ENCODE measurements at places on chromosomes 5 and 9.
A peak's percentile ranks its signal among the peaks of the same experiment; 100 is the strongest.

DNA sequence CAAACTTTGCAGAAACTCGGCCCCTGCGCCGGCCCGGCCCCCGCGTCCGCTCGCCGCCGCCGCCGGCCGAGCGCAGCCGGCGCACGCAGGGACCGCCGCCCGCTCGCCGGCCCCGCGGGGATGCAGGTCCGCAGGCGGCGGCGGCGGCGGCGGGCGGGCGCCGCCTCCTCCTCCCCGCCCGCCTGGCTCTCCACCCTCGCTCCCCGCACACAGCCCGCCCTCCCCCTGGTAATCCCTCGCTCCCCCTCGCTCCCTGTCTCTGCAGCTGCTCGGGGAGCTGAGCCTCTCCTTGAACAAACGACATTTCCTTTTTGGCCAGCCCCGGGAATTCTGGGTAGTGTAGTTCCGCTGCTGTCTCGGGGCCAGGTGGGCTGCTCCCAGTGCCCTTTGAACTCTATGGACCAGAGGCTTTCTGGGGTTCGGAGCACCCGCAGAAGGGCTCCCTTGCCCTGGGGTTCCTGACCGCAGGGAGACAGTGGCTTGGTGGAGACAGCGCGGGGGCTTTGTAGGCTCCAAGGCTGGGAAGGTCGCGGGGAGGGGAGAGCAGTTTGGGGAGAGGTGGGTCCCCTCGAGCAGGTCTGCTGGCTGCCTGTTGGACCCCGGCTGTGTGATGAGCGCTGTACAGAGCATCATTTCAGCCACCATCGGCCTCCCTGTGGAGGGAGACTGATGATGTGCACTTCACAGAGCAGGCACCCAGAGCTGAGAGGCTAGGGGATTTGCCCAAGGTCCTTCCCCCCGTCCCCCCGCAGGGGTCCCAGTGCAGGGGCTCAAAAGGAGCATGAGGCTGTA, 1.8 kb upstream of the FAM78A start:
- DNase-seq = peak; percentile 75

DNA sequence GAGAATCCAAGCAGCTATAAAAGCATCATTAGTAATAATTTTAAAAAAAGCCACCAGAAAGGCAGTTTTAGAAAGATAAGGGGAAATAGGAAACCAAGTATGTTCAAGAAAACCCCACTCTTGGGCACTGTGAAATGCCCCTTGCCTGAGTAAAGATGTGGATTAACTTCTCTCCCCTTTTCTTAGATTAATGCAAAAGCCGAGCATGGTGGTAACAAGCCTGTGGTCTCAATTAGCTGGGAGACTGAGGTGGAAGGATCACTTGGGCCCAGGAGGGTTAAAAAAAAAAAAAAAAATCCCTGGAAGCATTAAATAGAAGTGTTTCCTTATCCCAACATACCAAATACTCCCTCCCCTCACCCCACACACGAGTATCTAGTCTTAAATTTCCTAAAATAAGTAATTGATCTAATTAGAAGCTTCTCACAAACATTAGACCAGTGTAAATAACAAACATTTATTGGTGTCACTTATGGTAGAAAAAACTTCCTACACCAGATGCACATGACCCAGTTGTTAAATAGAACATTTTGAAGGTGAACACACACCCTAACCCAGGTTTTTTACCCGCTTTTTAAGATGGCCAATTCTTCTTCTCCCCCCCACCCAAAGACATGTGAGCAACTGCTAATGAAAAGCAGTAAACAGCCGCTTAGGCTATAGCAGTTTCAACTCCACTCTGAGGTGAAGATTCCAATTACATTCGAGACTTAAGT, 5.2 kb downstream of the HSPA5 start:
- DNase-seq = no peak

DNA sequence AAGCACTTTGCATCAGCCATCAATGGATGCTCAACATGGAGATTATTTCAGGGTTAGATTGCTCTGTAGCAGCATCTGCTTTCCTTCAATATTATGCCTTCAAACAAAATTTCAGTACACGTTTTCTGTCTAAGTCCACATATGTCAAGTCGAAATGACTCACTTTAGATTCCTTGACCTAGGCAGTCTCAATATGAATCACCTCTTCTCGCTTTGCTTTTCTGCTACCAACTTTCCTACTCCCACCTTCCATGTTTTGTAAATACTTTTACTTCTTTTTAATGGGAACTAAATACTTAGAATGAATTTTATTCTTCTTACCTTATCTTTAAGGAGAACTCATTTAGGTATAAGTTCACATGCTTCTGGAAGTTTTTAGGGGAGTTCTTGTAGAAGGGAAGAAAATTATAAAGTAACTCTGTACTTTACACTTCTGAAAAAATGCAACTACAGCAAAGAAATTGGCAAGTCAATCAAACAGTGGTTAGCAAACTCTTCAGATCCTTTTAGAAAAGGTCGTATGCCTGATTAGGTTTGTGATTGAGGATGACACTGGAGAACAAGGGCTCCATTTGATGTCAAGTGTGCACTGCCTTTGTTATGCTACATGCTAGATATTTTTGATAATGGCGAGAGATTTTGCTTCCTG, 478.5 kb upstream of the SMARCA2 start:
- DNase-seq = no peak

DNA sequence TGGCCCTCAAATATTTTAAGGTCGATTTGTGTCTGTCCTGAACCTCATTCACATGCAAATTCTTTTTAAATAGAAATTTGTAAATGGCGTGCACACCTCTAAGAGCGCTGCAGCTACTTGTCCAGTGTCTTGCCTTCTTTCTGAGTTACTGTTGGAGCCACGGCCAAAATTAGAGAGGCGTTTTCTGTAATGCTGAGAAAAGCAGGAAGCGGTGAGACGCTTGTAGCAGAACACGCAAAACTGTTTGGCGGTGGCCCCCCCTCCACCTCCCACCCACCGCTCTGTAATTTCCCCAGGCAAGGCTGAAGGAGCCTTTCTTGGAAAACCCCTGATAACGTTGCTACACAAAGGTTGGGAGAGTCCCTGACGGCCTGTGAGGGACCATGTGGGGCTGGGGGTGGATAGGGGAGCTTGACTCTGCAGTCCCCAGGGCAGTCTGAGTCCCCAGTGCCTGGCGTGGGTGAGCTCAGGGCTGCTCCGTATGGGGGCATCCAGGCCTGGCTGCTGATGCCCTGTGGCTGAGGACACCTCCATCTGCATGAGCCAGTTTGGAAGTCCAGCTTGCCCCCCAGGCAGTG, 96.5 kb downstream of the GADD45G start:
- no peak for DNase-seq

- no peak for DNase-seq
These were observed 8.2 kb upstream of the ACO1 start for GRCh38 chr9:32376285-32376684.

DNA sequence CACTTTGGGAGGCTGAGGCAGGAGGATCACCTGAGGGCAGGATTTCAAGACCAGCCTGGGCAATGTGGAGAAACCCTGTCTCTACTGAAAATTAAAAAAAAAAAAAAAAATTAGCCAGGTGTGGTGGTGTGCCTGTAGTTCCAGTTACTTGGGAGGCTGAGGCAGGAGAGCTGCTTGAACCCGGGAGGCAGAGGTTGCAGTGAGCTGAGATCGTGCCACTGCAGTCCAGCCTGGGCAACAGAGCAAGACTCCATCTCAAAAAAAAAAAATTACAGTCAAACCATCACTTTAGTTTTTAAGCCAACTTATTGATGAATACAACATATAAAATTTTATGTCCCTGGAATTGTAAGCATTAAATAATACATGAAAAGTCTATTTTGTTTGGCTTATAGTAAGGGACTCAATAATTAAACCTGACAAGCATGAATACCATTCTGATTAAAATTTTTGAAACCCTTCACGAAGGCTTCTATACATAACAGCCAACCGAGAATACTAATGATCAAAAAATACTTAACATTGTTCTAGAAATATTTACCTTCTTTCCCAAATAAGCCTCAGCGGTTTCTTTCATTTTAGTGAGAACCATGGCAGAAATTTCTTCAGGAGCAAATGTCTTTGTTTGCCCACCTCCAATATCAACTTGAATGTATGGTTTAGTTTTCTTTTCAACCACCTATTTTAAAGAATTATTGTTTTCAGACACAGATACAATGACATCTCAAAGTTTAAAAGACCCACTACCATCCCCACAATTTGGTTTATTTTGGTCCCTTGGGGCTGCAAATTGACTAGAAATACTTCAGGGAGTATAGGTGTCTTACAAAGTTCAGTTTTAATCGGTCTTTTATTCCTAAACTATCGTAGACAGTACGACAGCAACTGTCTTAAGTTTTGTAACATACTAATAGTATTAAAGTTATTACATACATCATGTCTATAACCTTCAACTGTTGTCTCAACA, 1.2 kb downstream of the HSPA5 start:
- no peak for DNase-seq

GRCh38 chr9:34541540-34541939, 18.8 kb upstream of the ENHO start:
- no peak for DNase-seq

DNA sequence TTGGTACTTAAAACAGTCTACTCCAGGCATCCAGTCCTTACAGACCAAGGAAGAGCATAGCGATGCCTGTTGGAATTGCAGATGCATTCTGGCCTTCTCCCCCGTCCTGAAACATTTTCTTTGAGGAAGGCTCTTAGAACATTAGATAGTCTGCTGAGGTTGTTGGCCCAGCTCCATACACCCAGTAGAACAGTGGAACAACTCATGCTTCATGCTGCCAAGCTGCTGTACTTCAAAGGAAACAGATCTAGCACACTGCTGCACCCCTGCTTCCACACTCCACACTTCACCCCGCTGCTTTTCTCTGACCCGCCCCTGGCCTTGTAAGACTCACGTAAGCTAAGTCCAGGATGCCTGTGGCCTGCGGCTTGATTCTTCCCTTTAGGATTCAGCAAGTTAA, 33.4 kb upstream of the NCS1 start:
- DNase-seq = peak; percentile 8

- DNase-seq = no peak
These were observed 1.1 kb downstream of the MTMR12 start for GRCh38 chr5:32311404-32312196.

GRCh38 chr5:72141440-72142355, 34.4 kb downstream of the MAP1B start:
- no peak for DNase-seq

DNA sequence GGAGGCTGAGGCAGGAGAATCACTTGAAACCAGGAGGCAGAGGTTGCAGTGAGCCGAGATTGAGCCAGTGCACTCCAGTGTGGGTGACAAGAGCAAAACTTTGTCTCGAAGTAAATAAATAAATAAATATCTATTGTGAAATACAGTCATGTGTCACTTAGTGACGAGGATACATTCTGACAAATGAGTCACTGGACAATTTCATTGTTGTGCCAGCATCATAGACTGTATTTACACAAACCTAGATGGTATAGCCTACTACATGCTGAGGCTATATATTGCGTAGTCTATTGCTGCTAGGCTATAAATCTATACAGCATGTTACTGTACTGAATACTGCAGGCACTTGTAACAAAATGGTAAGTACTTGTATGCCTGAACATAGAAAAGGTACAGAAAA, 61.1 kb upstream of the CCL21 start:
- DNase-seq = no peak

GRCh38 chr9:135906291-135907005, 898 bp downstream of the CAMSAP1 start:
- peak; percentile 37 for DNase-seq

GRCh38 chr9:106906129-106906528, 43.2 kb downstream of the ZNF462 start:
- DNase-seq = no peak

DNA sequence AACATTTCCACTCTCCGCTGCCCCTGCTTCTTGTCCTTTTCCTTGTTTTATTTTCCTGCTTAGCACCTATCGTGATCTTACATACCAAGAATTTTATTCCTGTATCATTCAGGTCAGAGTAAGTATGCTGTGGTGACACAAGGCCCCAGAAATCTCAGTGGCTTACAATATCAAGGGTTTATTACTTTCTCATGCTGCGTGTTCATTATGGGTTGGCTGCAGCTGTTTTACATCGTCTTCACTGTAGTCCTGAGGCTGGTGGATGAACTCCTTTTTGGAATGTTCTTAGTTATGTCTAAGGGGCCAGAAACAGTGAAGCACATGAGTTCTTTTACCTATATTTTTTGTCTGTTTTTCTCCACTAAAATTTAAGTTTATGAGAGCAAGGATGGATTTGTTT, 51.2 kb downstream of the FCHO2 start:
- no peak for DNase-seq

DNA sequence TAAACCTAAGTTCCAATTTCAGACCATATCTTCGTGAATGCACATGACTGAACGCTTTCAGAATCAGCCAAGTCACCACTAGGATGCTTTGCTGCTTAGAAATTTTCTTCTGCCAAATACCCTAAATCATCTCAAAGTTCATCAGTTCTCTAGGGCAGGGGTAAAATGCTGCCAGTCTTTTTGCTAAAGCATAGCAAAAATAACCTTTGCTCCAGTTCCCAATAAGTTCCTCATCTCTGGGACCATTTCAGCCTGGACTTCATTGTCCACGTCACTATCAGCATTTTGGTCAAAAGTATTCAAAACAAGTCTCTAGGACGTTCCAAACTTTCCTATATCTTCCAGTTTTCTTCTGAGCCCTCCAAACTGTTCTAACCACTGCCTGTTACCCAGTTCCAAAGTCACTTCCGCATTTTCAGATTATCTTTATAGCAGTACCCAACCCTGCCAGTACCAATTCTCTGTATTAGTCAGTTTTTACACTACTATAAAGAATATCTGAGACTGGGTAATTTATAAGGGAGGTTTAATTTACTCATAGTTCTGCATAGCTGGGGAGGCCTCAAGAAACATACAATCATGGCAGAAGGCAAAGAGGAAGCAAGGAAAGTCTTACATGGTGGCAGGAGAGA, 74.8 kb downstream of the NR3C1 start:
- no peak for DNase-seq

DNA sequence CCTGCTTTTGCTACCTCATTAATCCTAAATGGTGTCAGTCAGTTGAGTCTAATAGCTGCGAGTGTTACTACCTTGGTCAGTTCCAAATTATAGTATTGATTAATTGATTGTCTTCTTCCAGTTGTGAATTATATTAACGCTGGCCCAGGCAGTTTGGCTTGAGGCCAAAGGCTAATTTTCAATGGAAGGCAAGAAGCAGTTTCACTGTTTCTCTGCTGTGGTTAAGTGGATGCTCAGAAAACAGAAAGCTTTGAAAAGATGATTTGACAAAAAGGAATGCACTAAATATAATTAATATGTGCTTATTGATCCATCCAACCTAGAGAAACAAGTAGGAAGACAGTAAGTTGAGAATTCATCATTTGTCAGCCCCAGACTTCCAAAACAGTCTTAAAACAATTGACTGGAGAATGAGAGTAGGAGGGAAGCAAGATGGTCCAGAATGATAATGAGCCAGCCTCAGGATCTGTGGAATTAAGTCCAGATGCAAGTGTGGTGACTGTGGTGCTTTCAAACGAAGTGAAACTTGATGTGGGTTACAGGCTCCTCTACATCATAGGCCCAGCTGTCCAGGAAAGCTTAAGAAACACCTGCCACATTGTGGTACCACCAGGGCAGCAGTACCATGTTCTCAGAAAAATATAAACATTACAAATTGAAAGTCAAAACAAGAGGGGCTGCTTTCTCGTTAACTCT, 1371.0 kb upstream of the DMAC1 start:
- no peak for DNase-seq

Measured in ACHN (cell line).